ENCODE measurements at places on chromosomes 4 and X.

- no peak for DNase-seq
These were observed 53.8 kb downstream of the PACRGL start for GRCh38 chr4:20754036-20754435.

DNA sequence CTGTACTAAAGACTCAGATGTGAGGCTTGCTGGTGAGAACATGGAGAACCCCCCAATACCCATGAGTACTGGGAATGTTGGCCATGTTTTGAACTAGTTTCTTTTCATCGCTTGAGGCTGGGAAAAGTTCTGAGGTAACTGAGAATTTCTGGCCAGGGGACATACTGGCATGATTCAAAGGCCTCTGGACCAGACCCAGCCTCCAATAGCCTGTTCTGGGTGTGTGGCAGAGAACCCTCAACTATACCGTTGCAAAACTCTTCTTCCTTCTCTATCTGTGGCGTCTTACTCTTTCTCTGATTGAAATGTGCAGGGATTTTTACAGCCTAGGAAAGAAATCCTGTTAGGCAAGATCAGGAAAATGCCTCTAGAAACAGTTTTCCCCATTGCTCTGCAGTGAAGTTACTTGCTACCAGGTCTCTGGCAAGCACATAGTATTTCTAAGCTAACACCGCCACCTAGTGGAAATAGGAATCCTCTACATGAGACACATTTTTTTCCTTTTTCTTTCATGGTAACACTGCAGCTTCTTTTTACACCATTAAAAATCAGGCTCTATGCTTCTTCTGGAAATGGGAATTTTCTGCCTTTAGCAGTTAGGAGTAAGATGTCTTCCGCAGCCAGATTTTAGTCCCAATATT is 170.7 kb upstream of the ZCCHC13 start:
- no peak for DNase-seq

GRCh38 chr4:83328521-83329187 is 6.0 kb downstream of the HPSE start:
- no peak for DNase-seq

GRCh38 chr4:96736352-96736889 is 896.5 kb downstream of the PDHA2 start:
- no peak for DNase-seq

DNA sequence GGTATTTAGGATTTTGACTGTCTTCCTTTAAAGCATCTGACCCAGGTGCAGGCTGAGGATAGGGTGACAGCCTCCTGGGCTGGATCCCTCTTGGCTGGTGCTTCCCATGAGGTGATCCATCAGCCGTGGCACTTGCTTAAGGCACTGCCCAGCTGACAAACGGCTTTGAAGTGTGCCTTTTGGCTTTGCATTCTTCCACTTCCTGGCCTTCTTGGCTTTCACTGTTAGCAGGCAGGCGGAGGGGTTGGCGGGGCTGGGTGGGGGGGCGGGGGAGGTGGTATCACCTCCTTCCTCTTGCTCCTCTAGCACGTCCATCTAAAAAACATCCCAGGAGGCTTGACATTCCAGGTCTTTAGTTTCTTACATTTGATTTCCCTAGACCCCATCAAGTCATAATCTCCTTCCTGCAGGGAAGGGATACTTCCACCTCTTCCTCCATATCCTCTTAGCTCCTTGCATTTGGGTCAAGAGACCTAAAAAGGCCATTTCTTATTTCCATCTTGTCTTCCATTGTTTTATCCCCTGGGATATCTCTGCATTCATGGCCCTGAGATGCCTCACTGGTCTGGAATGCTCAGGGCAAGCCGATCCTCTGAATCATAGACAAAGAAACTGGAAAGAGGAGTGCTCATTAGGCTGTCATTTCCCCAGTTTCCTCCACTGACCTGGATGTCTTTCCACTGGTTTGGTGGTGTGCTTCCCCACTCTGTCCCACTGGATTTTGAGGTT is 11.3 kb upstream of the APLN start:
- DNase-seq = no peak

GRCh38 chr4:74545448-74545847 is 100.5 kb downstream of the AREG start:
- DNase-seq = no peak

DNA sequence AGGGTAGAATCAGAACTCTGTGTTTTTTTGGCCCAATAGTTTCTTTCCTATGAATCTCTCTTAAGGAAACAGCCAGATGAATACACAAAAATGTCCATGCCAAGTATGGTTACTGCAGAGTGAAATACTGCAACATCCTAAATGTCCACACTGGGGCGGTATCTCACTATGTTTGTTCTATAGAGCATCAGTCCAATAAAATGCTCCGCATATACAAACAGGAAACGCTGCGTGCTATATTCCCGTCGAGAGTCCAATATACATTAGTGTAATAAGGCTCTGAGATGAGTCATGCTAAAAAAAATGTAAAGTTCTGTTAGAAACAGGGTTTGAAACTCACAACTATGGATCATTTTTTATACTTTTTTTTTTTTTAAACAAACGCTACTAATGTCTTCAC is 72.9 kb upstream of the ENOX2 start:
- DNase-seq = no peak

- no peak for DNase-seq
These were observed 158.2 kb upstream of the DDIT4L start for GRCh38 chr4:100348473-100348872.

DNA sequence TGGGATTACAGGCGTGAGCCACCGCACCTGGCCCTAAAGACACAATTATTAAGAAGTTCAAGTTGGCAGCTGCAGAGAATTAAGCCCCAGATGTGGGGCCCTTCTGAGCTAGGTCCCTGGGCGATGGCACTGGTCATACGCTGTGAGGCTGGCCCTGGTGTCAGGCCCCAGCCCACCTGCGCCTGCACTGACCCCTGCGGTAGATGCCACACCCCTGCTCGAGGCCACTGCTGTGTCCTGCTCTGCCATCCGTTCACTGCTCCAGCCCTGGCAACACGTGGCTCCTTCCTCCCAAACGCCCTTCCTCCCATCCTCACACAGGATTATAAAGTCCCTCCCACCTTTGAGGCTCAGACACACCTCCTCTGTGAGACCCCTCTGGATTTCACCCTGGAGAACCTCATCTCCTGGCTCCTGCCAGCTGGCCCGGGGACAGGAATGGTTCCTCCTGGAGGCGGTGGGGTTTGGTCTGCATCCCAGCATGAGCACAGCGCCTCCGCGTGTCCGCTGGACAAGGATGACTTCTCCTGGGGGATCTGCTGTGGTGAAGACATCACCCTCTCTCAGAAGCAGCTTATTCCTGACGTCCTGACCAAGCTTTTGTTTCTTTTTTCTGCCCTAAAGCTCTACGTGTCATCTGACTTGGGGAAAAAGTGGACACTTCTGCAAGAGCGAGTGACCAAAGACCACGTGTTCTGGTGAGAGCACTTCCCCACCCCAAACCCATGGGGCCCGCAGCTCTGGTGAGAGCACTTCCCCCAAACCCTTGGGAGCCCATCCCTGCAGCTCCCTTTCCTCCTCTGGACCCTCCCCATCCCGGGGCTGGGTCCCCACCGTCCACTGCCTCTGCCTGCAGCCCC is 219.0 kb upstream of the PSAPL1 start:
- DNase-seq = no peak

GRCh38 chr4:121696170-121696580 is 605 bp downstream of the ANXA5 start:
- peak; percentile 69 for DNase-seq

GRCh38 chr4:1074077-1074476 is 39.3 kb downstream of the RNF212 start:
- DNase-seq = no peak

All from head of caudate nucleus (tissue), 42 donors.